Dermis blood vessel endothelial cell (primary cell): ENCODE measurements at places on chromosomes 5 and 9. TPM values are rescaled to one million over a fixed set of nuclear protein-coding genes. Genes with fewer than 3 reads are reported as not detected.

- DNase-seq = no peak
Observed at GRCh38 chr9:94665613-94666012, 26.3 kb upstream of the FBP1 start.

- DNase-seq = no peak
Observed at GRCh38 chr5:65818592-65818991, 96.6 kb downstream of the NLN start.

FOXD4L4 gene
- total RNA-seq = 0.09 and 0.17 TPM in 2 replicates

MVB12B gene
- 18.4 and 23.9 TPM in 2 replicates for total RNA-seq

ARSB gene
- total RNA-seq = 15.7 and 17.9 TPM in 2 replicates

SV2C gene
- total RNA-seq = 0.05 TPM in 1 of 2 replicates, not detected in the other

GDF9 gene
- total RNA-seq = 0.14 TPM in 1 of 2 replicates, not detected in the other

- no peak for DNase-seq
Observed at GRCh38 chr9:73515216-73515615, 363.6 kb downstream of the ANXA1 start.

TUSC1 gene
- total RNA-seq = 9.4 and 13.1 TPM in 2 replicates

GRM6 gene
- not detected in 2 replicates for total RNA-seq

- DNase-seq = no peak
Observed at GRCh38 chr5:68277431-68277830, 61.9 kb downstream of the PIK3R1 start.

DNA sequence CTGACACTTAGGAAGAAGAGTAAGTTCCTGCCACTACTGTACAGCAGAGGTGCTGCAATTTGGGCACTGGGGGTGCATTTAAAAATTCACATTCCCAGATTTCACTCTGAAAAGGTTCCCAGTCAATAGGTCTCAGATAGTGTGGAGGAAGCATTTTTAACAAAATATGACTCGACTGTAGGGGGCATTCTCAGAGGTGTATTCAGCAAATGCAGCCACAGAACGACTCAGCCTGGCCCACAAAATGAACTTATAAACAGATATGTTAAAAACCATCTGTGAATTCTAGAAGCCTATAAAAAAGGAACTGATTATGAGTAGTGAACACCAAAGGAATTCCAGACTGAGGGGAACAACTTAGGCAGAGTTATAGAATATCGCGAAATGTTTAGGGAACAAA is 31.1 kb downstream of the MLLT3 start:
- no peak for DNase-seq

DDX4 gene
- 0.17 TPM in 1 of 2 replicates, not detected in the other for total RNA-seq

DNA sequence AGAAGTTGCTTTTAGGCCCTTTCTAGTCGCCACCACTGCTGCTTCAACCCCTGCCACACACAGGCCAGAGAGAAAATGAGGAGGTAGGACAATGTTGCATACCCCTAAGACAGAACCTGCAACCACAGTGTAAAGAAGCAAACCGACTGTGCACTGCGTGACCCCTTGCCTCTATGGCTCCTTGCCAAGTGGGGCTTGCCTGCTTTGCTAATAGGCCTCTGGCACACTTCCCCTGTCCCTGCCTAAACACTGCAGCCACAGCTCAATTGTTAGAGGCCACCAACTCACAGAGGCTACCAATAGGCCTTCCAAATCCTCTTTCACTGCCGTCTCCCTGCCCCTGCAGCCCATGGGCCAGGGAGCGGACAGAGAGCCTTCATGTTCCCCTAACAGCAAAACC is 280.1 kb downstream of the CDH10 start:
- no peak for DNase-seq

CTXN3 gene
- total RNA-seq = not detected in 2 replicates

DNA sequence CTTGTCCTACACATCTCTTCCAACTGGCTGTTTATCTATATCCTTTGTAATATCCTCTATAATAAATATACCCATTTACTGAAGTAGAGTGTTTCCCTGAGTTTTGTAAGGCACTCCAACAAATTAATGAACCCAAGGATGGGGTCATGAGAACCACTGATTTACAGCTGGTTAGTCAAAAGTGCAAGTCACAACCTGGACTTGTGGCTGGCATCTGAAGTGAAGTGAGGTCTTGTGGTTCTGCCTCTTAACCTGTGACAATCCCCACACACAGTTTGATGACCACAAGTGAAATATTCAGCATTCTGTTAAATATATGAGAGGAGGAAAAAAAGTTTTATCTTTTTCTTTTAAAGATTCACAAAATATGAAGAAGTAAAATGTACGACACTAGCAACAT is 126.1 kb downstream of the NR2F1-AS1 start:
- DNase-seq = no peak

DNA sequence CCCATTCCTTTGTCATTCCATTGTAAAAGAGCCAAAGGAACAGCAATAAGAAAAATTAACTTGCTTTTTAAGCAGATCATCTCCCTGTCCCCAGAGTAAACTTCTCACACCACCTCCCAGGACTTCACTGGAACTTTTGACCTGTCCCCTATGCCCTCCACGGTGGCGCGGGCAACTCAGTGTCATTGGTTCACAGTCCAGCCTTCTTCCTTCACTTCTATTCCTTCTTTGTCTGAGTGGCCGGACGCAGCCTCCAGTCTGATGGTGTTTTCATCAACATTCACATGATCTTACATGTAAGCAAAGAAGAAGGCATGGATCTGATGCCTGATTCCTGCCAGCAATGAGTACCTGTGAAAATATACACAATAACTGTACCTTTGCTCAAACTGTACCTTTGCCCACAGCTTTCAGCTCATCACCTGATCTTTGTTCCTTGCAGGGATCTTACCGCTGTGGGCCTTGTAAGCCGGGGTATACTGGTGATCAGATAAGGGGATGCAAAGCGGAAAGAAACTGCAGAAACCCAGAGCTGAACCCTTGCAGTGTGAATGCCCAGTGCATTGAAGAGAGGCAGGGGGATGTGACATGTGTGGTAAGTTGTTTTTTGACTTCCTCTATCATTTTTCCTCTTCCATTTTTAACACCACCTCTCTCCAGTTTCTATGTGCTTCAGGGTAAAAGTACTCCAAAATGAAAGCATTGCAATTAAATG is 32.5 kb downstream of the THBS4 start:
- no peak for DNase-seq

- DNase-seq = no peak
Observed at GRCh38 chr5:170882345-170882744, 20.5 kb downstream of the RANBP17 start.

- peak; percentile 61 for DNase-seq
Observed at GRCh38 chr5:56851258-56851941, 36.1 kb downstream of the MAP3K1 start.

IFNA14 gene
- not detected in 2 replicates for total RNA-seq

SPOCK1 gene
- total RNA-seq = 1.0 and 7.0 TPM in 2 replicates

AFAP1L1 gene
- 234 and 264 TPM in 2 replicates for total RNA-seq

- DNase-seq = peak; percentile 77
Observed at GRCh38 chr9:130240410-130241197, 25.0 kb upstream of the HMCN2 start.

GAS1 gene
- total RNA-seq = 1.4 and 1.5 TPM in 2 replicates

- peak; percentile 89 for DNase-seq
Observed at GRCh38 chr9:100206899-100207298, 107.9 kb downstream of the INVS start.

DNA sequence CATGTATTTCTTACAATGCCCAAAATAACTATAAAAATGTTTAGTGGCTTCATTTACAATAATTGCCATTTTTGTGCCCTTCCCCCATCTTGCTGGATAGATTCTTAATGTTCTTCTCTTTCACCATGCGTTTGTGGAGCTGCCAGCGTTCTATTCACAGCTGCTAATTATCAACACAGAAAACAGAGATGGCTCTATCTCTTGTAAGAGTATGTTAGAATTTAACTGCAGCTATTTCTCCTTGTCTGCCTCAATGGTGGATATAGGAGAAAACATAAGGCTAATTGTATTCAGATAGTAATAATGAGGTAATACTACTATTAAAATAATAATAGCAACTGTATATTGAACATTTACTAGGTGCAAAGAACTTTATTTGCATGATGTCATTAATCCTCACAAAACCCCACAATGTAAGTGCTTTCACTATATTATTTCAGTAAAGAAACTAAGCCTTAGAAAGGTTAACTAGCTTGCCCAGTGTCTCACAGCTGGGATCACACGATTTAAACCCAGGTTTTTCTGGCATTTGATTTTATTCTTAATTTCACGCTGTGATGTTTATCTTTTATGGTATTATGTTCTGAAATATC is 50.1 kb downstream of the JAKMIP2 start:
- DNase-seq = no peak

- peak; percentile 89 for DNase-seq
Observed at GRCh38 chr9:98775831-98776441, 20.4 kb downstream of the ANKS6 start.

GRCh38 chr5:93691997-93692396 is 49.4 kb downstream of the POU5F2 start:
- no peak for DNase-seq

DNA sequence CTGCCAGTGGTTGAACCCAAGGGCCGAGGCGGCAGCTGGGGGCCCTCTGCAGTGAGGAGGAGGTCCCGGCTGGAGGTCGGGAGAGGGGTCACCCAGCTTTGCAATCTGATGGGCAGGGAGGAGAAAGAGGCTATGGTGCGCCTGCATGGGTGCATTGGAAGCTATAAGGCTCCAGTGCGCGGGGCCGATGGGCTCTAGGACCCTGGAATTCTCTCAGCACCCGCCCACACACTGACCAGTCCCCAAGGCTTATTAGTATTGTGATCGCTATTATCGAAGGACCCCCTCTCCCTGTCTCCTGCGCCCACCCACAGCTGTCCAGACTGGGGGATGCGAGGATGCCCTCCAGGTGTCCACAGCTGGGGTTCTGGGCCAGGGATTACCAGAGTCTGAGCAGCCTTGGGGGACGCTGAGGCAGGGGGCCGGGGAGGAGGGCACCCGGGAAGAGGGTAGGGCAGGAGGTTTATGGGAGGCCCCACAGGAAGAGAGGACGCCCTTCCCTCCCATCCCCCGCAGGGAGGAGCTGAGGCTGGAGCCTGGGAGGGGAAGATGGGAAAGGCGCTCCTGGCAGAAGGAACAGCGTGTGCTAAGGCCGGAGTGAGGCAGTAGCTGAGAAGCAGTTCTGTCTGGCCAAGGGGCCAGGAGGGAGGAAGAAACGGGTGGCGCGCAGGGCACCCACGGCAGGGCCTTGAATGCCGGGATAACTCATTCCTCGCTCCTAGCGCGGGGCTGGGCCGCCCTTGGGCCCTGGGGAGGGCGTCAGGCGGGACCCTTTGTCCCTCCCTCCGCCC is 24.2 kb downstream of the C9orf50 start:
- no peak for DNase-seq

PPP3R2 gene
- total RNA-seq = not detected in 2 replicates

MAP3K1 gene
- total RNA-seq = 50.5 and 55.1 TPM in 2 replicates

- peak; percentile 91 for DNase-seq
Observed at GRCh38 chr5:157540707-157541446, 34.7 kb downstream of the ADAM19 start.

CSF1R gene
- total RNA-seq = not detected in 2 replicates

DNA sequence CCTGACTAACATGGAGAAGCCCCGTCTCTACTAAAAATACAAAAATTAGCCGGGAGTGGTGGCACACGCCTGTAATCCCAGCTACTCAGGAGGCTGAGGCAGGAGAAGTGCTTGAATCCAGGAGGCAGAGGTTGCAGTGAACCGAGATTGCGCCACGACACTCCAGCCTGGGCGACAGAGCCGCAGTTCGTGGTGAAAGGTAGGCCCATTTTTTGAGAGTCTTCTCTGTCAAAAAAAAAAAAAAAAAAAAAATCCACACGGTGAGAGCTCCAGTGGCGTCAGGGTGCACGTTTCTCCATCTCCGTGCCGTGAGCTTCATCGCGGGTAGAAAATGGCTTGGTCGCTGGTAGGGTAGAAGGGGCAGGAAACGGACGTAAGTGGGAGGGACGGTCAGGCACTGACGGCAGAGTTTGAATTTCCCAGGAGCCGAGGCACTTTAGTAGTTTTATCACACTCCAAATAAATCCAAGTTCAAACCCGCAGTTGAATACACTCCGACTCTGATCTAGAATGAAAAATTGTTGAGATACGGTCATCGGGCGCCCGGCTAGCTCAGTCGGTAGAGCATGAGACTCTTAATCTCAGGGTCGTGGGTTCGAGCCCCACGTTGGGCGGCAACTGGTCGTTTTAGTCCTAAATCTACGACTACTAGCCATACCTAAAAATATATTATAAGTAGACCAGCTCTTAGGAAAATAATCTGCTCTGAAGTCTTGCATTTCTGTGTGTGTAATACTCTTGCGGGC is 2.4 kb upstream of the TRIM7 start:
- DNase-seq = peak; percentile 90

DNA sequence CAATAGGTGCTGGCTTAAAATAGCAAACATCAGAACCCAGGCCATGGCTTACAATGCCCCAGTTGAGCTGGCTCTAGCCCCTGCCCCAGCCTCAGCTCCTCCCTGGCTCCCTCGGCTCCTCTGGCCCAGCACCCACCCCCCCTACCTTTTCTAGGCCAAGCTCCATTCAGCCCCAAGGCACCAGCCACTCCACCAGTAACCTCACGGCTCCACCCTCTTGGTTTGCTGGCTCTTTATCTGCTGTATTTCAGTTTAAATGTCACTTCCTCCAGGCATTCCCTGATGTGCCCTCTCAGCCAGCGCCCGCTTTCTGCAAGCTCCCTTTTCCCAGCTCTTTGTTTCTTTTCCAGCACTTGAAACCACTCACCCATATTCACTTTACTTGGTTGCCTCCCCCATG is 10.6 kb downstream of the C1QTNF2 start:
- no peak for DNase-seq

GRCh38 chr5:69364850-69365249 is 4.5 kb downstream of the AK6 start:
- DNase-seq = no peak

DNA sequence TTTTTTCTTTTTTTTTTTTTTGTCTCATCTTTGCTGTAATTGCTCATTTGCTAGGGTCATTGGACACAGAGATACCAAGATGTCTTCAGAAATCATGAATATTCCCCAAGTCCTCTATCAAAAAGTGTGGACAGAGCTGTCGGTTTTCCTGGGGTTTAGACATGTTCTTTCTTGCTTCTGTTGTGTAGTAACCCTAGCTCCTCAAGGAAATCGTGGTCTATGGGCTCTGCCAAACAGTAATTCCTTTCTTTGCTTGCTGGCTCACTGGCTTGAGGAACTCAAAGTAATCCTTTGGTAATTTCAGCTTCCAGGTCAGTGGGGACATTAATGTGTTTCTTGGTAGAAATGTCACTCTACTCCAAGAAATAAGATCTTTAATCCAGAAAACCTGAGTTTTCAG is 101.7 kb downstream of the TMC1 start:
- DNase-seq = no peak

DNA sequence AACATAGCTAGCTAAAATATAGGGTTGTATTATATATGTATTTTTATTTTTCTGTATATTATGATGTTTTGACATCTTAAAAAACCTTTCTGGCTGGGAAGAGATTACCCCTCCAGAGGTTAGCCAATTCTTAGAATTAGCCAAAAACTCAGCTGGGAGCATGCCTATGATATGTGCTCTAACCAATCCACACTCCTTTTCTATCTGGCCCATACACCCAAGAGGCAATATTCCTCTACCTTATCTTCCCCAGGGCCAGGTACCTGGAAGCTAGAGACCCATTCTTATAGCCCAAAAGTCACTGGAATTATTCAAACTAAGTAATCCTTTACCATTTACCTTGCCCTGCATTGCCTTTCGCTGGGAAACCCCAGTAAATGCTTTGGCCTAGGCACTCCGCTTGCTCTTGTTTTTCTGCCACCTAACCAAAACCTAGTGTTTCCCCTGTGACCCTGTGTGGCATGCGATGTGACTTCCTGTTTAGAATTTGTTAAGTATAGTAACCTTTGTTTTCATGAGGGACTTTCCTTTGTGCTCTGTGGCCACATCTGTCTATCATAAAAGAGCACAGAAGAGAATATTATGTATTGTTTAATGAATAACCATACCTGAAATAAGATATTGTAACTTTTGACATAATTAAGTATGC is 37.4 kb downstream of the CSNK1G3 start:
- DNase-seq = peak; percentile 9
